ENCODE measurements at places on chromosomes 11 and 22.

GRCh38 chr11:35930466-35930865 is 13.4 kb upstream of the LDLRAD3 start:
- no peak for DNase-seq

- no peak for DNase-seq
Observed at GRCh38 chr22:25689631-25690030, 52.4 kb upstream of the MYO18B start.

DNA sequence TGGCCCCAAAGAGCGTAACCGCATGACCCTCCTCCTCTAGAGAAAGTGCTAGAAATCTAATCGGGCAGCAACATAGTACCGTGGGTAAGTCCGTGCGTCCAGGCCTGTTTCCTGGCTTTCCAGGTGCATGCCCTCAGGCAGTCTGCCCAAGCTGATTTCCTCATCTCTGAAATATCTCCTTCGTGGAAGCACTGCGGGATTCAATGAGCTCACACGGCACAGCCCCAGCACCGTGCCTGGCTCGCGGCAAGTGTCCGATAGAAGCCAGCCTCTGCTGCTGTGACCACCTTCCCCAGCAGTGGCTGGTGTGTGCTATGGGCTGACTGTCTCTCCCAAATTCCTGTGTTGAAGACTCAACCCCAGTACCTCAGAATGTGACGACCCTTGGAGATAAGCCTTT is 20.7 kb downstream of the RPUSD4 start:
- DNase-seq = no peak

DNA sequence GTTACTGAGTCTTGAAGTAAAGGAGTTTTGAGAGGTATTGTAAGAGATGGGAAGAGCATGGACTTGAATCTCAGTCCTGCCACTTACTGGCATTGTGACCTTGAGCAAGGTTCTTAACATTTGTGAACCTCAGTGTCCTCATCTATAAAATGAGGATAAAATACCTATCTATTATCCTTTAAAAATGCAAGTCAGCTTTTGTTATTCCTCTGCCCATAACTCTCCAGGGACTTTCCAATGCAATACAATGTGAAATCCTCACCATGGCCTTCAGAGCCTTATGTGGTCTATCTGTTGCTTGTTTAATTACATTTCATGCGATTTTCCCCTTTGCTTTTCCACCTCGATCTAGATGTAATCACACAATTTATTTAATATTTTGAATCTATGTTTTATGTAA is 9.1 kb downstream of the TMEM135 start:
- no peak for DNase-seq

GRCh38 chr11:68775951-68776388 is 24.6 kb upstream of the TESMIN start:
- DNase-seq = no peak

DNA sequence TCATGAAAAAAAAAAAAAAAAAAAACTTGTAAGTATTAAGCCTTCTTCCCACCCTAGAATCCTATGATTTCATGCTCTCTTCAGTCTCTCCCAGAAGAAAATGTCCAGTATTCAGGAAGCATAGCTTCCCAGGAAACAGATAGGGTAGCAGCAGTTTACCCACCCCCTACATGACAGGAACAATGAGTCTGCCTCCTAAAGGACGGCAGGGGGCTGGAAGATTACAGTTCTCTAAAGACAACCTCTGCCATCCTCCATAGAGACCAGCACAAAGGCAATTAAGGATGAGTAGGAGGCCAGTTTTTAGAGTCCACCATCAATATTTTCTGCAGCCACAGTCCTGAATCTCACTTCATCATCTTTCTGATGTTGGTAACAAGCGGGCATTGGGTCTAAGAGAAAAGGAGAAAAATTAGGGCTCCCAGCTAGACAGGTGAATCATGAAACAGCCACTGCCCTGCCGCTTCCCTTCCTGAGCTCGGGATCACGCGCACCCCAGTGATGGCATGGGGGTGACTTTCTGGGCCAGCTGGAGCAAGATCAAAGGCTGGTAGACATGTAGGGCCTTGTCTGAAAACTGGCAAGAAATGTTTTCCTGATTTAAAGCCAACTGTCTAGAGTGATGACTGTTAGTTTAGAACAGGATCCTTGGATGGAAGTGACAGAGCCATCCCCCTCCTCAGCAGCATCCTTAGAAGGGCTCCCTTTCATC is 322.8 kb downstream of the LARGE1 start:
- no peak for DNase-seq

DNA sequence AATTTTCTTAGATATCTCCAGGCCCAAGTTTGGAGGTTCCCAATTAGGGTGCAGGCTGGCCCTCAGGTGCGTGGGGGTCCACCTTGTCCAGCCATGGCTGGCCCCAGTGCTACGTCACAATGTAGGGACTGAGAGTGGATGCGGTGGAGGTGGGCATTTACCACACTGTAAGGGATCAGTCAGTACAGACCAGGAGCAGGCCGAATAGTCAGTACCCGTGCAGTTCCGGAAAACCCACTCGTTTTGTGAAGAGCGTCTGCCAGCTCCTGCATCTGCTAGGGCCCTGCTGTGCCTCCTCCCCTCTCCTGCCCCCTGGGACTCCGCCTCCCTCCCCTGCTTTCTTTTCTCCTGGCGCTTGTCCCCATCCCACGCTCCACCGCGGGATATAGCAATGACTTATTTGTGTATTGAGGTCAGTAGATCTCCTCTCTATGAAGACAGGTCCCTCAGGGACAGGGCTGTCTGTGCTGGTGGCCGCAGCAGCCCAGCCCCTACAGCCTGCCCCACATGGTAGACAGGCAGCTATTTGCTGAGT is 50.4 kb upstream of the SEPTIN5 start:
- DNase-seq = no peak

GRCh38 chr11:109109571-109110315 is 312.2 kb upstream of the C11orf87 start:
- DNase-seq = no peak

DNA sequence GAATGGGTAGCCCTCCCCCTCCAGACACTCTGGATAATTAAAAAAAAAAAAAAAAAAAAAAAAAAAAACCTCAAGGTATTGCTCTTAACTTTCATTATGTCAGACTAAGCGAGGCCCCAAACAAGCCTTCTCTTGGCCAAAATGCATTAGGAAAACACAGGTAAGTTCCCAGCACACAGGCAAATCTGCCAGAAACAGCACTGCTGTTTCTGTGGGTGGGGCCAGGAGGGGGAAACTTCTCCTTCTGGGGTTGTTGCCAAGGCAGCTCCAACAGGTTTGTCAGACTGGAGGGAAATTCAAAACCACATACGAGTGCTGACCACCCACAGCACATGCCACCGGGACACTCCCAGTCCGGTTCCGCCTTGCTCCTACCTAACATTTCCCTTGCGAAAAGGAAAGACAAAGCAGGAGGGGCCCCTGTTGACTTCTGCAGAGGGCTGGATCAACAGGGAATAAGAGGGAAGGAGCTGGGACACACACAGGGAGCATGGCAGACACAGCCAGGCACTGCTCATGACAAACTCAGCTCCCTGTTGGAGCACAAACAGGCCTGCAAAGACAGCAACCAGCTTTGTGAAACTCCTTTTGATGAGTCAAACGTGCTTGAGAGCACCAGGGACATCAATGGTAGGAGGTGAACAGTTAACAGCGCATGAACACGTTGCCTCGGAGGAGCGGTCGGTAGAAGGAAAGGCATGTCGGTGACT is 55.0 kb downstream of the MYH9 start:
- peak; percentile 87 for DNase-seq

DNA sequence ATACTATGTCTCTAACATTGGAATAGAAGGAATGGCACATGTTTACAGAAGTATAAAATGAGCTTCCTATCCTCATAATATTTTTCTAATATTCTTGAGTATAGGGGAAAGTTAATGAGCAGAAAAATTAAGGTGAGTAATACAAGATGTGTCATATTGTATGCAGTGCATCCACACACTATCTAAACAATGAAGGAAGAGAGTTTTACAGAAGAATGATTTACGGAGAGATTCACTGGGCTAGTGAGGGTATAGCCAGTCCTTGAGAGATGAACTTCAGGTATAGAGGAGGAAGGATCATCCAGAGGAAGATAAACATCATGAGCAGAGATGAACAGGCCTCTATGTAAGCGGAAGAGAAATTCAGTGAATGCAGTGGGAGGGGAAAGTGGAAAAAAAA is 569.0 kb downstream of the CNTN5 start:
- no peak for DNase-seq

DNA sequence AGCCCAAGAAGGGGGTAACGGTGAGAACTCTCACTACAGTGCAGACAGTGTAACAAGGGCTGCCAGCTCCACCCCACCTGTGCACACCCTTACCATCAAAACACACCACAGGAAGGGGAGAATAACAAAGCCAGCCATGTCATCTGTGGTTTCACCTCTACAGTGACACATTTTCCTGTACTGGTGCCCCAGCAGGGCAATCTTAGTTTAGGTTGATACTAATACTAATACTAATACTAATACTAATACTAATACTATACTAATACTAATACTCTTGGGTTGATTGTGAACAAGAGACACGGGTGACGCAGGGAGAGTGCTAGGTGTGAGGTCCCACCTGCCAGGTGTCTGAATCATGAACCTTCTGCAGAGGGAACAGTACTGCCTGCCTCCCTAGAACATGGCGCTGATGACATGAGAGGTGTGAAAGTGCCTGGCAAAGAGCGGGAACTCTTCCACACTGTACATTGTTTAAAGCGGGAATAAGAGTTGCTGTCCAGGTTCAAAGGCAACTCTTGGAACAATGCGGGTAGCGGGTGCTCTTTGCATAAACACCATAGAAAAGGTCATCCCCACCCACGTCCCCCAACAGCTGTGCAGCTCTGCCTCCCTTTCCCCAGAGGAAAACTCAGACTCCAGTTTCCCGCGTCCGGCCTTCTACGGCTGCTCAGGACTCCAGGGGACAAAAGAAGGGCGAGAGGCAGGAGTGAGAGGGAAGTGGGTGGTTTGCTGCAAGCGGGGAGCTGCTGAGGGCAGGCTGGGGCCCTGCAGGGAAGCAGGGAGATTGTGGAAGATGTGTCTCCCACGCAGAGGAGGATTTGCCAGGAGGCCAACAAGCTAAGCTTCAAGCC is 25.0 kb upstream of the TMPRSS4 start:
- peak; percentile 74 for DNase-seq

DNA sequence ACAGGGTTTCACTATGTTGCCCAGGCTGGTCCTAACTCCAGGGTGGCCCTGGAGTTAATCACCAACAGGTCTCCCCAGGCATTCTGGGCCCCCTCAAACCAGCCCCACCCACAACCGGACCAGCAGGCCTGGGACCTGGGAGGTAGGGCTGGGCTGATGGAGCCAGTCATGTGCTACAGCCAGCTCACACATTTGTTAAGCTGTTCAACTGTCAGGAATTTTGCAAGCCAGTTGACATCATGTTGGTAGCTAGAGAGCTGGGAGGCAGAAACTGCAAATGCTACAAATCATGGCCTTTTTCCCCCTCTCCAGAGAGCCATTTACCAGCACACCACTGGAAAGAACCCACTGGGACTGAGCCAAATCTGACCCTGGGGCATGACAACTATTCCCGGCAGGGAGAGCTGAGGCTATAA is 6.8 kb downstream of the ARHGAP1 start:
- DNase-seq = no peak

GRCh38 chr11:134328433-134328832 is 3.4 kb upstream of the GLB1L2 start:
- no peak for DNase-seq

- no peak for DNase-seq
Observed at GRCh38 chr11:124950601-124951330, 3.2 kb upstream of the CCDC15 start.

DNA sequence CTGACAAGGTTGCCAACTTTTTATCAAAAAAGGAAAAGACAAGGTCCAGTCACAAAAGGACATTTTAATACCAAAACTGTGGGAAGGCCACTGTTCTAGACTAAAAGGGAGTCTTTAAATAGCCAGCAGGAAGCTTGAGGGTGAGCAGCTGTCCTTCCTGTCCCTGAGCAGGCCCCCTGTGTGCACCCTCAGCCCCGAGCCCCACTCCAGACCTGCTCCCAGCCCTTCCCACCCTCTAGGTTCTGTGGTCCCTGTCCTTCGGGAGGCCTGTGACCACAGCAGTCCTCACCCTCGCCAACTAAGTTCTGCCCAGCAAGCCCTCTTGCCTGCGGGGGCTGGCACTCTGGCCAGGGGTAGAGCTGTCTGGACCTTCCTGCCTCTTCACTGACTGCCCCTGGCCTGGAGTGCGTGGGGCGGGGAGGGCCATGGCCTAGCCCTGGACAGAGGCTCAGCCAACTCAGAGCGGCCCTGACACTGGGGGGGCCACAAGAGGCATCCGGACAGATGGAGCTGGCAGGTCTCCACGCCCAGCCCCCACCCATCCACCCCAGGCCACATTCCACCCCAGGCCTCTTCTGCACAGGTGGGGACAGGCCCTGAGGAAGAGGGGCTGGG is 1.6 kb upstream of the PLXNB2 start:
- no peak for DNase-seq

- no peak for DNase-seq
Observed at GRCh38 chr11:18564149-18564548, 24.4 kb downstream of the UEVLD start.

DNA sequence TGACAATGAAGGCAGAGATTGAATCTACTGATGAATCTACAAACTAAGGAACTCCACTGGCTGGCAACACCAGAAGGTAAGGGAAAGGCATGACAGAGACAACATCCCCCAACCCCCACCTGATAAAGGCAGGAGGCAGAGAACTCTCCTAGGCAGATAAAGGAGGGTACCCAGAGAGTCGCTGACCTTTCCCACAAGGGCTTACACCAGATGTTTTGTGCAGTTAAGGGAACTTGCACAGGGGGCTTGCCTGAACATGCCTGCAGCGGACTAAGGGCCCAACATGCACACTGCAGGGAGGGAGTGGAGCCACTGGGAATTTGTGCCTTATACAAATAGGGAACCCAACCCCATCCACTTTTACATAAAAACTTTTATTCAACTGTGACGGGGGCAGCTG is 1996.9 kb upstream of the RAG2 start:
- DNase-seq = peak; percentile 23

GRCh38 chr22:41524809-41525449 is 19.3 kb downstream of the POLR3H start:
- peak; percentile 50 for DNase-seq

DNA sequence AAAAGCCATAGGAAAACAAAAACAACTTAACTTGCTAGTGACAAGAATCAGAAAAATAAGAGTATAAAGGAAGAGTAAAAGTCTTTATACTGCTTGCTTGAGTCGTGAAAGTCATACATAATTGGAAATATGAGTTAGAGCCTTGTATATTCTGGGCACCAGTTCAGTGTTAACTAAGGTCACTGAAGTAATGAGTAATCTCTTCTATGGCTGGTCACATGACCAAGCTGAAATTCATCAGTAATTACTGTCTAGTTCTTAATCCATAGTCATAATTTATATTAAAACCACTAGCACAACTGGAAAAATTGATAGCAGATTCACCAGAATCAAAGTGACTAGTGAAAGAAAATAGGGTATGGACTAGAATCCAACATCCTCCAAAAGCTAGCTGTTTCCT is 84.4 kb upstream of the SLC5A12 start:
- no peak for DNase-seq

DNA sequence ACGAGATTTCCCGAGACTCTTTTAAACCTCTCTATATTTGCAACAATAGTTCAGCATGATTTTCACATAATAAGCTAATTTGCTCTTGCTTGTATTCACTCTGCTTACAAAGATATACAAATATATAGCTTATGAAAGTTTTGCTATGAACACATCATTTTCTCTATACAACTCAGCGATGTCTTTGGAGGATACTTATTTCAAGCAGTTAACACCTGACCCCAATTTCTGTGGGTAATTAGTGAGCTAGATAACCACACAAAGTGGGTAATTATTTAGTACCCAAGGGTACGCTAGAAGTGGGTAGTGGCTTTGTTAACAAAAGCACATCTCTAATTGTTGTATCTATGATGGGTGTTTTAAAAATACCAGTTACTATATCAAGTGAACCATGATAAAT is 12.3 kb downstream of the BLID start:
- no peak for DNase-seq
